Suppressor macrophage (primary cell): ENCODE measurements at places on chromosomes 4 and X.

DNA sequence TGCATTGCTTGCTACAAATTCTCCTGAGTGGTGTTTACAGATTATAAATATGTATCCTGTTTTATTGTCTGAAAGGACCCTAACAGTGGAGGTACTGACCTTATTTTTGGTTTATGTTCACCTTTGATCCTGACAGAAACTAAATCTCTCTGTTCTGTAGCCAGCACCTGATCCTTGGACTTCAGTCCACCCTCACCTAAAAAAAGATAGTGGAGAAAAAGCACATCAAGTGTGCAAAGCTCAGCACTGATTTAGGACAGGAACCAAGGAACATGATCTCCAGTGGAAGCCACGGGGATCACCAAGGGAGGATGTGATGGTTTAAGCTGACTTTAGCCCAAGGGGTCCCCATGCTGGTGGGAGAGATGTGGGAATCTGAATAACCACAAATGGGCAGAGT is 22.3 kb upstream of the C4orf54 start:
- DNase-seq = no peak

DNA sequence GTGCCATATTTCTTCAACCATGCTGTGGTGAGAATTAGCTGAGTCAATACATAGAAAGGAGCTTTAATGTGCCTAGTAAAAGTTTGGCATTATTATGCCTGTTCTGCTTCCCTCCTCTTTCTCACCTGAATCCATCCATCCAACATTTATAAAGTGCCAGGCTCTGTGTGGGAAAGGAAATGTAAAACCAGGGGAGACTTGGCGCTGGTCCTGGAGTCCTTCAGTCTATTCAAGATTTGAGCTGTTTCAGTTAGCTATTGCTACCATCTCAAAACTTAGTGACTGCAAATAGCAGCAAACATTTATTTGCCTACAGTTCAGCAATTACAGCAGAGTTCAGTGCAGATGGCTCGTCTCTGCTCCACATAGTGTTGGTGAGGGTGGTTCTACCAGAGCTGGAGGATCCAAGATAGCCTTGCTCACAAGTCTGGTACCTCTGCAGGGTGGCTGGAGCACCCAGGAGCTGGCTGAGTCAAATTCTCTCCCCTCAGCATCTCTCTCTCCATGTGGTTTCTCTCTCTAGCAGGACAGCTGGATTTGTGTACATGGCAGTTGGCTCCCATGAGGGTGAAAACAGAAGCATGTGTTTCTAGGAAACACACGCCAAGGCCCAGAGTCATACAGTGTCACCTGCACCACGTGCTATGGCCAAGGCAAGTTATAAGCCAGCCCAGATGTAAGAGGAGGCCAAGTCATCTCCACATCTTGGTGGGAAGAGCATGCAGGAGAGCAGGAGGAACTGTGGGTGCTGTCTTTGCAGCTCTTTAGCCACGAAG is 77.3 kb downstream of the FHDC1 start:
- DNase-seq = no peak

GRCh38 chr4:3299122-3299975 is 6.5 kb downstream of the RGS12 start:
- no peak for DNase-seq

GRCh38 chr4:183571350-183571941 is 66.6 kb downstream of the ING2 start:
- no peak for DNase-seq

GRCh38 chr4:169033660-169034059 is 23.6 kb upstream of the CBR4 start:
- DNase-seq = peak; percentile 13

- DNase-seq = no peak
These were observed at the start of gene FAM149A for GRCh38 chr4:186104114-186104889. Gene FAM149A (plus strand): TSS chr4:186104704.

DNA sequence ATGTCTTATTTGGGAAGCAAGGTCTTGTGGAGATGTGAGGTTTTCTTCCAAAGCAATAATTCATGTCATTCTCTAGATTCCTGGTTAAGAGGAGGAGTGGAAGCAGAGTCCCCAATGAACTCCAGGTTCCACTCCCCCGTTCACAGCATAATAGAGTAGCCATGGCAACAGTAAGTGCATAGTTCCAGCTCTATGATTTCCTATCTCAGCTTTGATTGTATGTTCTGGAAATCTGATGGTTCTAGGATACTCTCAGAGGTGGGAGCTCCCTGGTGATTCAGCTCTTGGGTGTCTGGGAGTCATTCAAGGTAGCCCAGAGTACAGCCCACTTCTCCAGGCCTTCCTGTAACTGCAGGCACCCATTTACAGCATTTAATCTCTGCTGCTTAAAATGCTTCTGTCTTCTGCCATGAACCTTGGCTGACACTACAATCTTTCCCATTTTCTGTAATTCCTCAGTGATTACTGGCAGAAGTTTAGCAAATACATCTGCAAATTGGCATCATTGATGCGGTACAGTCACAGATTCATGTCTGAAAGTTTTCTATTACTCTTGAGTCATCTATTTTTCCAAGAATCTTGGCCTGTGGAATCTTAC is 242.0 kb downstream of the MAPK10 start:
- no peak for DNase-seq

DNA sequence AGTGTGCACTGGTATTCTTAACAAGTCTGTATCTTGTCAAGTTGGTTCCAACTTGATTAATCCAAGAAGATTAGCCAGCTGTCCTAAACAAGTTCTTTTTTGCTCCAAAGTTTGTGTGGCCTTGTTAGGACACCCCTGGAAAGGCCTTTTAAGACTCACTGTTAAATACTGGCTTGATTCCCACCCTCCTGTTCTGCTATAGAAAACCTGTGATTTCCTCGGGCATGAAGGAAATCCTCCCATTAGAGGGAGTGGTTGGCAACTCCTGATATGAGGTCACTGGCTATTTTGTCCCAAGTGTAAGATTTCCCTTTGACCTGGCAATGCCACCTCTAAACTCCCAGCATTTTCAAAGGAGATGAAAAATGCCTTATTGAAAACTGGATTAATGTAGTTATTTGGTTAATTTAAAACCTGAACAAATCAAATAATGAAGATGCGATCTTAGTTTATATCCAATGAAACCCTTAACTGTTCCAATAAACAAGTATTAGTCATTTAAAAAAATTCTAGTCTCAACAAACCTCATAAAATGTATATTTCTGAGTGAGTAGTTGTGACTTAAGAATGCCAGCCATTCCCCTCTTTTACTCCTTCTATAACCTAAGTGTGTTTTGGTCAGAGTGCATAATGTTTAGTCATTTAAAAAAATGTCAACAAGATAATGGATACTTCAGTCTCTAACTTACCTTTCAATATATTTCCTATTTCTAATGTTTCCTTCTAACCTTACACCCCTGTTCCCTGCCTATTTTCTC is 94.4 kb downstream of the NPNT start:
- no peak for DNase-seq

DNA sequence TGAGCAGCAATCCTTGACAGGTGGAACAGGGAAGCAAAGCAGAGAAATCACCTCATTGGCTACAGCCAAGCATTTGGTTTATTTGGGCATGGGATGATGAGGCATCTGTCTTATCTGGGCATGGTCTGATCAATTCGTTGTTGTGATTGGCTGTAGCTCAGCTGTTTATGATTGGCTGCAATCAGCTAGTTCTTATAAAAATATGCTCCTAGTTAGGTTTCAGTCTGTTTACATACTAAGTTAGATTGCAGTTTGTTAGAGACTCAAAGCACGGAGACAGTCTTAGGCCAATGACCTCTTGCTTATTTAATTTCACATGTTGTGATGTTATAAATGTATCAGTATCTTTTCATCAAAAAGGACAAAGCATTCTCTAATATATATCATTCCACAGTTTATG is 312.0 kb downstream of the PDGFC start:
- no peak for DNase-seq

GRCh38 chr4:143711543-143712154 is 11.2 kb upstream of the FREM3 start:
- DNase-seq = no peak

DNA sequence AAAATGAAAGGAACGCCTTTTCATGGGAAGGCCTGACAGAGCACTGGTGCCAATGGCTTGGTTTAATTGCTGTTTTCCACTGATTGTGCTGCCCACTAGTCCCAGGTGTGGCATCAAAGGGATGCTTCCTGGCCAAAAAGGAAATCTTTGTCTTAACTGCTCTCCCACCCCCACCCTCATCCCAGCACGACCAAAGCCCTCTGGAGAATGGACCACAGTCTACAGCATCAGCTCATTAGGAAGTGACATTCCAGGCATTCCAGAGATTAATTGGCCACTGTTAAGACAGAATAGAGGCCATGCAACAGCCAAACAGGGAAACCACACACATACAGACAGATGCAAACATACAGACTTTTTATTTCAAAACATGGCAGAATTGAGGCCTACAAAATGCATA is 143.2 kb downstream of the LHFPL1 start:
- DNase-seq = no peak

DNA sequence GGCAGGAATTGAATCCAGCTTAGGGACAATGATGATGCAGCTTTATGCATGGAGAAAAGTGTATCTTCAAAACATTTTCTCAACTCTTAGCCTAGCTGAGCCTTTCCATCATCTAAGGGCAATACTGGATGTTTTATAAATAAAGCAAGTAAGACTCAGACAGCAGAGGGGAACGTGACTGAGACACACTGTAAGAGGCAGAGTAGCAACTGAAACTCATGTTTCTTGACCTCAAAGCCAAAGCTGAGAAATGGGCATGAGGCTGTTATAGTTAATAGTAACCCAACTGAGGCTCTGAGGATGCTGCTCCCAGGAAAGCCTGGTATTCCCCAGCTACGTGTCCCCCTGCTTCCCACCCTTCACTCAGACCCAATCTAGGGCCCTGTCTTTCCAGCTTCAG is 44.6 kb downstream of the ARHGEF9 start:
- DNase-seq = no peak

- DNase-seq = no peak
These were observed 214.7 kb upstream of the INTU start for GRCh38 chr4:127417885-127418535.

- no peak for DNase-seq
These were observed 40.0 kb downstream of the TXK start for GRCh38 chr4:48093991-48094416.

- DNase-seq = no peak
These were observed 687 bp upstream of the GRIA2 start for GRCh38 chr4:157219711-157220370.

- peak; percentile 24 for DNase-seq
These were observed 5.6 kb upstream of the STPG2 start for GRCh38 chr4:98148856-98149255.

GRCh38 chrX:48937054-48937907 is 18.5 kb upstream of the PIM2 start:
- DNase-seq = peak; percentile 64

- peak; percentile 48 for DNase-seq
These were observed 63.5 kb downstream of the TMEM131L start for GRCh38 chr4:153529646-153530045.

DNA sequence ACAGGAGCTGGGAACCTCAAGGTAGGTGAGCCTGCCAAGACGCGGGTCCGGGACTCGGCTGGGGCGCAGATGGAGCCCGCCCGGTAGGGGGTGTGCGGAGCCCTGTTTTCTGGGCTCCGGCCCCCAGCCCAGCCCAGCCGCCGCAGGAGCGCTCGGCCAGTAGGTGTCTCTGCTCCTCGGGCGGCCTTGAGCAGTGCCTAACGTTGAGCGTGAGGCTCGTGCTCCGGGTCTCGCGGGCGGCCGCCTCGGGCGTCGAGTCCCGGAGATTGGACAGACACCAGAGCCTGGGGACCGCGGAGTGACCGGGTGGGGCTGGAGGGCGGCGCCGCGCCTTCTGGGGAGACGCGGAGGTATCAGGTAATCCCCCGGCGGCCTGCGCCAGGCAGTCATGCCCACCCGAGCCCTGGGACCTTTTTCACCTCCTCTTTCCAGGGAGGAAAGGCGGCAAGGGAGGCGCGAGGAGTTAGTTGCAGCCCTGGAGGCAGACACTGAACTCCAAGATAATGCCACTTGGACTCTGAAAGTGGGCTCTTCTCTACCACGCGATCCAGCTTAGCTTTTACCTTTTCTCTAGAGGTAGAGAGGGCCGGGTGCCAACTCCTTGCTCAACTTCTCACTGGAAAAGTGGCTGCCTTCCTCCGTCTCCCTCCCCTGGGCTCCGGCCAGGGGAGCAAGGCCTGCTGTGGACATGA is 14.5 kb upstream of the FGG start:
- DNase-seq = peak; percentile 25

DNA sequence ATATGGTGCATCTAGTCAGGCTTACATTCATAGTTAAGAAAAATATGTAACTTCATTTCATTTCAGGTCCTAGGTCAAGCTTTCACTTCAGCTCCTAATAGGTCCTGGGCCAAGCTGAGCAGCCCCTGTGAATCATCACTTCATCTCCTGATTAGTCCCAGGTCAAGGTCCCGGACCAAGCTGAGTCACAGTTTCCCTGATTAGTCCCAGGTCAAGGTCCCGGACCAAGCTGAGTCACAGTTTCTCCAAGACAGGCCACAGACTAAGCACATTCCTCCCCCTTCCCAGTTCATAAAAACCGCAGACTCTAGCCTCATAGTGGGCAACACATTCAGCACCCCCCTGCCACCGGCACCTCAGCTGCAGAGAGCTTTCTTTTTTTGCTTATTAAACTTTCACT is 1331.8 kb downstream of the PCDH19 start:
- no peak for DNase-seq

GRCh38 chr4:76856243-76857073 is 41.5 kb downstream of the SOWAHB start:
- no peak for DNase-seq
